ENCODE measurements at places on chromosomes 13 and 19.
A peak's percentile ranks its signal among the peaks of the same experiment; 100 is the strongest.

DNA sequence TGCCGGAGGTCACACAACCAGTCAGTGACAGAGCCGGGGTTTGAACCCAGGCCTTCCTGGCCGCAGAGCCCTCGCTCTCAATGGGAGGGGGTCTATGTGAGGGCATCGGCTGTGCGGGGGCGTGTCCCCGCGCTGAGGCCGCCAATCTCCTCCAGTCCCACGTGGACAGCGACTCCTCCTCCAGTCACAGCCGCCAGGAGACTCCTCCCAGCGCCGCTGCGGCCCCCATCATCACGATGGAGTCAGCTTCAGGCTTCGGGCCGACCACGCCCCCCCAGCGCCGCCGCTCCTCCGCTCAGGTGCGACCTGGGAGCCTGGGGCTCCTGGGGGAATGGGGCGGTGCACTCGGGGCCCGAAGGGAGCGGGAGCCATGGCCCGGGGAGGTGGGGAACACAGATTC, 6.0 kb downstream of the SPRED3 start:
- peak; percentile 66 for DNase-seq

DNA sequence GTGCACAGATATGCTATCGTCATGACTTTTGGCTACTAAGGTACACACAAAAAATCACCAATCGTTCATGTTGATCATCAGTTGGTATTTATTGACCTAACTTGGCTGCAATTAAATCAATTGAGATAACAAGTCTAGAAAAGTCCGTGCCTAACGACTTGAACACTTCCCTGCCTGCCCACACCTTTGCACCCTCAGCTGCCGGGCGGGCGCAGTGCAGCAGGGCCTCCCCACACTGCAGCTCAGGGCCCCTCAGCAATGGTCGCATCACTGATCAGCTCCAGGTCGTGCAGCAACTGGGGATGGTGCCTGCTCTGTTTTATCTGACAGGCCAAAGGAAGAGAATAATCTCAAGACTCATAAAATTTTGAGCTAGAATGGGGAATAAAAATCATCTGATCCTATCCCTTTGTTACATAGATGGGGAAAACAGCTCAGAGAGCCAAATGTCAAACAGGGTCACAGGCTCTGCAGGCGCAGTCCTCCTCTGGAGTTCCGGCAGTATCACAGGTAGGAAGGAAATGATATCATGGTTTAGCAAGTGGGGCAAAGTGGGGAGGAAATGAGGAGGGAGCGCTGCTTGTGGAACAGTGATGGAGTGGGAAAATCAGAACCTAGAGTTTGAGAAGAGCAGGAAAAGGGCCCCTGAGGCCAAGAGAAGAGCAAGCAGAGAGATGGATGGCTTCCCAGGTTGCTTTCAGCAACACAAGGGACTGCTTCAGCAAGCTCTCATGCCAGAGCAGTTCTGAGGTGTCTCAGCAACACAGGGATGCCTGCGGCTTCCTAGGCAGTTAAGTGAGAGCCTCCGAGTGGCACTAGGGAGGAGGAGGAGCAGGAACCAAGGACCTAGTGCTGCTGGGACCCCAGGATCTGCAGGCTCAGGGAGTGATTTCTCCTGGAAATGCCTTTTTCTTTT, 57.5 kb downstream of the SLC7A1 start:
- no peak for DNase-seq

DNA sequence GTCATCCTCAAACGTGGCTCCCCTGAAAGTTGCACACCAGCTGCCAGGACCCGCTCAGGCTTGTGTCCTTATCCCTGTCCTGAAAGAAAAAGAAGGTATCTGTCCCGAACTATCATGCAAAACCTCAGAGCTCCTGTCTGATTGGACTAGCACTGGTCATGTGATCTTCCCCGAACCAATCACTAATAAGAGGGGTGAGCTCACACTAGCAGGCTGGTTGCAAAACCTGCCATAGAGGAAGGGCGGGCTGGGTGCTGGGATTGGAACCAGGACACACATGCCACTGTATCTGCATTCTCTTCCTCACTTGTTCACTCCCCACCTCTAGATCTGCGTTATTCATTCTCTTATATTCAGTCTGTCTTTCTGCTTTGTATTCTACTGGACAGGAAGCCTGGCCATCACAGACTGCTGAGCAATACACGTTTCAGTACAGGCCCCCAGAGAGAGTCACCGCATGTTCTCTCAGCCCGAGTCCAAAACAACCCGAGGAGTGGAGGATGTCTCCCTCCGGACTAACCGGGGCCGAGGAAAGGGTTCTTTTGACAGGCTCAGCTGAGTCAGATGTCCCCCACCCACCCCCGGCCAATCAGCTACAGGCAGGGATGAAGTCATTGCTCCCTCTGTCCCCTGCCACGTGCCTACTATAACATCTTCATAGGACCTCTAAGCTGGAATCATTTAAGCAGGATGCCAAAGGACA, 97.7 kb downstream of the SIPA1L3 start:
- peak; percentile 98 for DNase-seq

DNA sequence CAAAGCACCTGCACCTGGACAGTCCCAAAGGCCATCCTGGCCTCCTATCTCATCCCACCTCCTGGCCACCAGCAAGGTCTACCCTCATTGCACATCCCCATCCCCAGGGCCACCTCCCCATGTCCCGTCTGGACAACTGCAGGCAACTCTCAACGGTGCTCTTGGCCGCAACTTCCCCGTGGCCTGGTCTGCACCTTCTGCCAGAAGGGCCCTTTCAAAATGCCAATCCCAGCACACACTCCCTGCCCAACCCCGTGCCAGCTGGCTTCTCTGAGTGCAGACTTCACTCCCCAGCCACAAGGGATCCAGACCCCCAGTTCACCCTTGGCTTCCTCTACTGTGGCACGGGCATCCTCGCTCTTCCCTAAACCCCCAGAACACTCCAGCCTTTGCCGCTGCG, 8.2 kb downstream of the PEPD start:
- DNase-seq = no peak

DNA sequence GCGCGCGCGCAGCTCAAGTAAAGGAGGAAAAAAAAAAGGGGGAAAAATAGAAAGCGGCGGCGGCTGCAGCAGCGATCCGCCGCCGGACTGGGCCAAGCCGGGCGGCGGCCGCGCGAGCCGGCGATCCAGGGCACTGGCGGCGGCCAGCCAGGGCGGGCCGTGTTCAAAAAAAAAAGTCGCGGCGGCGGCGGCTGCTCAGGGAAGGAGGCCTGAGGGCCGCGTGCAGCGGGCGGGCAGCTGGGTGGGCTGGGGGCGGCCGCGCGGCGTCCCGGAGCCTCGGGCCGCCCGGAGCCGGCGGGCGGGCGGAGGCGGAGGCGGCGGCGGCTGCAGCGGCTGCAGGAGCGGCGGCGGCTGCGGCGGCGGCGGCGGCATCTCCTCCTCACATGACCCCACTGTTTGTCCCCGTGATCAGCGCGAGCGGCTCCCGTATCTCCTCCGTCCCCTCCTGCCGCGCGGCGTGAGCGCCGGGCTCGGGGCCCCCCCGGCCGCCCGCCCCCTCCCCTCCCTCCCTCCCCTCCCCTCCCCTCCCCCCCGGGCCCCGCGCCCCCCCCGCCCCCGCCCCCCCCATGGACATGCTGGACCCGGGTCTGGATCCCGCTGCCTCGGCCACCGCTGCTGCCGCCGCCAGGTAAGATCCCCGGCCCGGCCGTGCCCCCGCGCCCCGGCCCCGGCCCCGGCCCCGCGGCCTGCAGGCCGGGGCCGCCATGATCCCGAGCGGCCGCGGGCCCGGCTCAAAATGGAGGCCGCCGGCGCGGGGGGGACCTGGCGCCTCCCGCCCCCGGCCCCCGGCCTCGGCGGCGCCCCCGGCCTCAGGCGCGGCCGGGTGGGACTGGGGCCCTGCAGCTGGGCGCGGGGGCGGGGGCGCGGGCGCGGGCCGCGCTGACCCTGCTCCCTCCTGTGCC, at the start of gene USF2:
Gene USF2, plus strand, starts transcription at position 427 of the 902 bp plus-strand sequence. Its CDS starts 140 bp downstream, at position 567.
- DNase-seq = peak; percentile 79

- DNase-seq = no peak
Observed at GRCh38 chr13:72774019-72774418, 7.7 kb downstream of the DIS3 start.

GRCh38 chr13:70457474-70457873, 349.2 kb upstream of the KLHL1 start:
- no peak for DNase-seq

- no peak for DNase-seq
Observed at GRCh38 chr19:54281007-54281728, at the start of gene LILRB2. LILRB2 (minus strand) TSS chr19:54281110; CDS start chr19:54280496, 614 bp downstream.

GRCh38 chr13:47294691-47295090, 397.8 kb upstream of the HTR2A start:
- DNase-seq = peak; percentile 6

All from fibroblast of skin of right biceps (primary cell).